ENCODE measurements at places on chromosomes 2 and 18.

DNA sequence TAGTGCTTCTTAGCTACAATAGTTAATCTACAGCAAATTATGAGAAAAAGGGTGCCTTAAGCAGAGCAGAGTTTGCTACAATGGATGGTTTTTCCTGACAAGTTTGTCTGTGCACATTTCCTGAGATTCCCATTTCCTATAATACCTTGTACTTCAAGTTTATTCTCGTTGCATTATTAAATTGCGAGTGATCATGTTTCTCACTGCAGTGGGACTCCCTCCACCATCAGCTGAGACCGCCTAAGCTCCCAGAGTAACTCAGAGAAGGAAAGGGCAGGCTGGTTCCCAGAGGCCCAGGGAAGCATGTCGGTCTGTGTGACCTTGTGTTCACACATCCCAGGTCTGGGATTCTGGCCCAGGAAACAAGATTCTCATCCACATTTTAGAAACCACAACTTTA is 162.1 kb downstream of the ARL4C start:
- no peak for DNase-seq
- no peak overlapping the region for H3K27ac ChIP-seq
- H3K4me3 ChIP-seq, result no peak overlapping the region
- H3K4me1 ChIP-seq, result peaks cover 36% of the 10 kb centered on the region
- no peaks in the 10 kb centered on the region for H3K27me3 ChIP-seq
- no peaks in the 10 kb centered on the region for H3K36me3 ChIP-seq

DNA sequence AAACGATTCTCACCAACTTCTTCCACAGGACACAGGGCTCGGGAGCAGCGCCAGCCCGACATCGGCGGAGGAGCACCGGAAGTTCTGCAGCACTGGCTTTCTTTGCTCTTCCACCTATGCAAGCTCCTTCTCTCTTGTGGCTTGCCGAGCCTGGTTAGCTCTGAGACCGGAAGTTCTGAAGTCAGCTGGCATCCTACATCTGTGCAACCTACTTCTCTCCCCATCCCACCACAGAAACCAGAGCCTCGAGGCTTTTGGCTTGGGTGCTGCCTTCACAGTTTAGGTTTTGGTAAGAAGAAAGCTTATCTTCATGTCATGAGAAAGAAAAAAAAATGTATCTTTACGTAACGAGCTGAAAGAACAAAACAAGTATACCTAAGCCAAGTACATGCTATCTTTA is 111.7 kb downstream of the ANKRD44 start:
- no peaks in the 10 kb centered on the region for H3K27me3 ChIP-seq
- peaks cover 90% of the 10 kb centered on the region for H3K4me1 ChIP-seq
- H3K36me3 ChIP-seq, result peaks cover 14% of the 10 kb centered on the region
- peak overlapping the region; percentile 81 for H3K27ac ChIP-seq
- peak overlapping the region; percentile 97 for H3K4me3 ChIP-seq
- peak; percentile 91 for DNase-seq

- DNase-seq, result no peak
- H3K4me1 ChIP-seq, result no peaks in the 10 kb centered on the region
- H3K36me3 ChIP-seq, result no peaks in the 10 kb centered on the region
- H3K27me3 ChIP-seq, result no peaks in the 10 kb centered on the region
- H3K27ac ChIP-seq, result no peak overlapping the region
These were observed 146.3 kb downstream of the MAP2 start for GRCh38 chr2:209570194-209570593.

GRCh38 chr2:126754240-126755004 is 98.5 kb downstream of the GYPC start:
- no peaks in the 10 kb centered on the region for H3K36me3 ChIP-seq
- H3K27me3 ChIP-seq, result no peaks in the 10 kb centered on the region
- no peak for DNase-seq
- H3K4me3 ChIP-seq, result no peak overlapping the region
- no peak overlapping the region for H3K27ac ChIP-seq

DNA sequence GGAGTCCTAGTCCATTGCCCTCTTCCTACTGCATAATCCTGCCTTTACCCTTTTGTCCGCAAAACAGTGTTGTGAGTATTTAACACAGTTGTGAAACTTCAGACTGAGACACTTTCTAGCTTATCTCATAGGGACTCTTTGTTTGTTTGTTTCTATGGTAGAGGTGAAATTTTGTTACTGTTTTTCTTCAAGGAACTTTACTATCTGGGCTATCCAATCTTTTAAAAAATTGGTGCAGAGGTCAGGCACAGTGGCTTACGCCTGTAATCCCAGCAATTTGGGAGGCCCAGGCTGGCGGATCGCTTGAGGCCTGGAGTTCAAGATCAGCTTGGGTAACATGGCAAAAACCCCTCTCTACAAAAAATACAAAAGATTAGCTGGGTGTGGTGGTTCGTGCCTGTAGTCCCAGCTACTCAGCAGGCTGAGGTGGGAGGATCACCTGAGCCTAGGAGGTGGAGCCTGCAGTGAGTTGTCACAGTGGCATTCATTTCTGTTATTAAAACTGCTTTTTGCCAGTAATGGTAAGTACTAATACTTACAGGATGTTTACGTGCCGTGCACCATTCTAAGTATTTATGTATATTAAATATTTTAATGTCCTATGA is 18.8 kb downstream of the GMCL1 start:
- DNase-seq, result no peak
- H3K36me3 ChIP-seq, result peaks cover 4% of the 10 kb centered on the region
- H3K4me3 ChIP-seq, result no peak overlapping the region
- no peak overlapping the region for H3K27ac ChIP-seq

DNA sequence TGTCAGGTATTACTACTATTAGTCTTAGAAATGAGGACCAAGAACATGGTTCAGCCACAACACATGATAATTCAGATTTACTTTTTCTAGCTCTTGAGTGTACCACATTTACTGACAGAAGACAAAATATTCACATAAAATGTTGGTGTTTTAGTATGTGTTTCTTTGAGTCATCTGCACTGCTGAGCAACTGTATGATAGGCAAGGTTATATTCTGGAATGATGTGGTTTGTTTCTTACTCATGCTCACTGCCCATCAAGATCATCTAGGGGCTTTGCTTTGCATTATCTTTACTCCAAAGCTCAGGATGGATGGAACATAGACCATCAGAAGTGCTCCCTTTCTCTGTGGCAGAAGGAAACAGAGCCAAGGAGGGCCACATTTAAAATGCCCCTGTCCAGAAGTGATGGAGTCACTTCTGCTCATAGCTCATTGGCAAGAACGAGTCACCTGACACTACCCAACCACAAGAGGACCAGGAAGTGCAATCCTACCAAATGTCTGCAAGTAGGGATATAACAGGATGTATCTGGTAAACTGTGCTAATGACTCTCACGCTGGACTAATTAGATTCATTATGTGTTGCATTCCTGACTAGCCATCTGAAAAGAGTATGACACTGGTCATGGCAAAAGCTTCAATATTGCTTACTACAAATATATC is 81.5 kb downstream of the DIS3L2 start:
- H3K27me3 ChIP-seq, result no peaks in the 10 kb centered on the region
- H3K4me1 ChIP-seq, result peaks cover 33% of the 10 kb centered on the region
- peak overlapping the region; percentile 42 for H3K27ac ChIP-seq
- peaks cover 18% of the 10 kb centered on the region for H3K36me3 ChIP-seq
- no peak for DNase-seq

GRCh38 chr2:68185541-68186164 is 28.0 kb downstream of the PNO1 start:
- peaks cover 41% of the 10 kb centered on the region for H3K4me1 ChIP-seq
- no peaks in the 10 kb centered on the region for H3K27me3 ChIP-seq
- H3K36me3 ChIP-seq, result peaks cover 26% of the 10 kb centered on the region
- no peak overlapping the region for H3K4me3 ChIP-seq
